ENCODE measurements at places on chromosomes 16 and 17. TPM values are rescaled to one million over a fixed set of nuclear protein-coding genes. Genes with fewer than 3 reads are reported as not detected.

ZNF276 gene
- total RNA-seq = 7.4 TPM

P2RX5 gene
- 0.43 TPM for total RNA-seq

HCRT gene
- total RNA-seq = not detected

TRIM25 gene
- total RNA-seq = 17.2 TPM

CA5A gene
- total RNA-seq = not detected

RHBDF1 gene
- 46.5 TPM for total RNA-seq

MT1M gene
- 3.9 TPM for total RNA-seq

SPEM3 gene
- not detected for total RNA-seq

MAP2K6 gene
- 3.0 TPM for total RNA-seq

ZNF469 gene
- 3.3 TPM for total RNA-seq

TNFRSF13B gene
- not detected for total RNA-seq

HES7 gene
- total RNA-seq = not detected

INCA1 gene
- total RNA-seq = 0.09 TPM

EME2 gene
- total RNA-seq = 6.3 TPM

KRTAP2-2 gene
- total RNA-seq = not detected

HSPB9 gene
- not detected for total RNA-seq

MYH2 gene
- total RNA-seq = not detected

PLXDC1 gene
- total RNA-seq = 2.4 TPM

CTRB1 gene
- not detected for total RNA-seq

LRRC36 gene
- total RNA-seq = not detected

C16orf90 gene
- not detected for total RNA-seq

CDRT15 gene
- total RNA-seq = not detected

KCNJ16 gene
- total RNA-seq = under 0.01 TPM

EPX gene
- not detected for total RNA-seq

CTRL gene
- 2.3 TPM for total RNA-seq

DHRS7C gene
- total RNA-seq = not detected

TCAP gene
- 0.34 TPM for total RNA-seq

SLC12A3 gene
- total RNA-seq = not detected
